ENCODE measurements at places on chromosomes 5 and 9.

DNA sequence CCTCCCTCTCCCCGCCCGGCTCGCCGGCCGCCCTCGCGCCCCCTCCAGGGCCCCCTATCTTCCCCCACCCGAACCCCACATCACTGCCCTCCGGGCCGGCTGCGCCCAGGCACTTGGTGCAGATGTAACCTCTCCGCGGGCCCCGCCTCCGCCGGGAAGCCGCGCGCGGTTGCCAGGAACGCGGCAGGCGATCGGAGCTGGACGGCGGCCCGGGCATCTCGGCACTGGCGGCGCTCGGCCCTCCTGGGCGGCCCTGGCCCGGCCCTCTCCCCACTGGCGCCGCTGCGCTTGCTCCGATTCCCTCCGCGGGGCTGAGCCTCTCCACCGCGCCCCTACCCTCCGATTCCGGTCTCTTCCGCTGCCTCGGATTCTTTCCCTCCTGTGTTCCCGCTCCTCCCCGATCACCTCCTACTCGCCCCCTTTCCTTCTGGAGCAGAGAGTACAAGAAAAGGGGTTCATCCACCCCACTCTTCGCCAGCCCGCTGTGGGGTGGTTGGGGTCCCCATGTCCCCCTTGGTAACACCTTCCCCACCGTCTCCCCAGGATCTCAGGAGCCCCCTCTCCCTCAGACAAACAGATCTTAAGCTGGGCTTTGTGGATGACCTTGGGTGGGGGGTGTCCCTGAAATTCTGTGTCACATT, 70.6 kb downstream of the C9orf50 start:
- no peak for DNase-seq

- no peak for DNase-seq
Measured at GRCh38 chr9:75391497-75391896, 303.2 kb downstream of the OSTF1 start.

DNA sequence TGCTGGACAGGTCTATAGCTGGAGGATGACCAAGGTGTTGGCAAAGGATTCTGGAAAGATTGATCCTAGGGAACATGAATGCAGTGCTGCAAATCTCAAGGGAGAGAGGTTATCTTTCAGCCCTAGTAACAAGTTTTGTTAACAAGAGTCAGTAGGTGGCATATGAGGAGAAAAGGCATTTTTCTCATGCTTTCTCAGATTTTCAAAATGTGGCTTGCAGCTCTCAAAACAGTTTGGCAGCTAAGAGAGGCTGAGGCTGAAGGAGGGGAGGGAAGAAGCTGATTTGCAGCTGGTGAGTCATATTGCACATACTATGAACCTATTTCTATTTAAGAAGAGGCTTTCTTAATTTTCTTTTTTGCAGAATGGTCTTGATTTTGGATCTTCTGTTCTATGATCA, 64.3 kb upstream of the PCA3 start:
- no peak for DNase-seq

GRCh38 chr9:122948313-122948712, 7.5 kb downstream of the RABGAP1 start:
- no peak for DNase-seq

DNA sequence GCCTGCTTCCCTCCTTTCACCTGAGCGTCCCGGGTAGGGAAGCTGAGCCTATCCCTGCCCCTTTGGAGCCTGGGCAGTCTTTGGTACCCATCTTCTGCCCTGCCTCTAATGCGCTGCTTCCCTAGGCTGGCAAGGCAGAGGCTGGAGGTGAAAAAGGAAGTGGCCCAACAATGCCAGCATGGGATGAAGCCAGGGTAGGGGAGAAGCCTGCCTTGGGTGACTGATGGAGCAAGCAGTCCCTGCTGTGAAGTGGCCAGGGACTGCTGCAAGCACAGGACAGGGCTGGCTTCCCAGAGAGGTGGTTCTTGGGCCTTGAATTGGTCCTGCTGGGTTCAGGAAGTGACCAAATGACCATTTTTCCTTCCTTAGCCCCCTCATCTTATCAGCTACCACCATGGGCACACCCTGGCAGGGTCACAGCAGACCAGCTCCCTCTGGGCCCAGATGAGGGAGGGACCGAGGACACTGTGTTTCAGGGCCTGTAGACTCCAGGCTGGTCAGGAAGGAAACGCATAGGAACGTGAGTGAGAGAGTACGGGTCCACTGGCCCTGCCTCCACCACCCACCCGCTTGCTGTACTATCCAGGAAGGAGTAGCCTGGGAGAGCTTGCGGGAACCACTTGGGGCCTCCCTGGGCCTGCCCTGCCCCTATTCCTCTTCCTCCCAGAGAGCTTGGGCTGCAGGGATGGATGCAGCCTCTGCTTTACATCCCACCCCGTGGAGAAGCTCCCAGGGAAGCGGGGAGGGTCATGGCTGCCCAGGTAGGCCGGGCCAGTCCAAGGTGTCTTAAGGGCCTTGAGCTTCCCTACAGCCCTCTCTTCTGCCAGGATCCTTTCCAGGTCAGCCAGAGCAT, 102.6 kb downstream of the DAB2IP start:
- DNase-seq: no peak

GRCh38 chr9:77901771-77902170, 129.8 kb downstream of the GNAQ start:
- DNase-seq: no peak

DNA sequence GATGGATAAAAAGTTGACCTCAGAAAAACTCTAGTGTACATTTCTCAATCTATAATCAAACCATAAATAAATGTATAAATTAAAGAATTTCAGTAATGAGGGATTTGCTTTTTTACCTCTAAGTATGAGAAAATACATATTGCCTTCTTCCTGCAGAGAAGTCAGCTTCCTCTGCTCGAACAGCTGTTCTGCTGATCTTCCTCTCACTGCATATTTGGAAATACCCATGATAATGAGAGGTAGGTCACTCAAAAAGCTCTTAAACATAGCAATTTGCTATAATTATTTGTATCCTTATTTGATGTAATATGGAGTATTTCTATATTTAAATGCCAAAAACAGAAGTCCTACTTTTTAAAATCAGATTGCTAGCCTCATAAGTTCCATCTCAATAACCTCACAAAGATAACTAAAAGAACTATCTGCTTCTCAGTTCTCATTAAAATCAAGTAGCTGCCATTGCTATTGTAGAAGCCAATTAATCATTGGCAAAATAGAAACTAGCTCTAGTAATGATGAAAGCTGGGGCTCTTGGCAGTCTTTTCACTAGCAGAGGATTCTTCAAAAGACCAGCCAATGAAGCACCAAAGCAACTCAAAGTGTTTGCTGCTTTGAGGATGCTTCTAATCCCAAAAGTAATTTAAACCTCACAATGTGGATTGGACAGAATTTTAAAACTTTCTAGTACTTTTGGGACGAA, 35.7 kb upstream of the OR13D1 start:
- no peak for DNase-seq

- no peak for DNase-seq
Measured at GRCh38 chr5:126811515-126812198, 34.7 kb downstream of the LMNB1 start.

DNA sequence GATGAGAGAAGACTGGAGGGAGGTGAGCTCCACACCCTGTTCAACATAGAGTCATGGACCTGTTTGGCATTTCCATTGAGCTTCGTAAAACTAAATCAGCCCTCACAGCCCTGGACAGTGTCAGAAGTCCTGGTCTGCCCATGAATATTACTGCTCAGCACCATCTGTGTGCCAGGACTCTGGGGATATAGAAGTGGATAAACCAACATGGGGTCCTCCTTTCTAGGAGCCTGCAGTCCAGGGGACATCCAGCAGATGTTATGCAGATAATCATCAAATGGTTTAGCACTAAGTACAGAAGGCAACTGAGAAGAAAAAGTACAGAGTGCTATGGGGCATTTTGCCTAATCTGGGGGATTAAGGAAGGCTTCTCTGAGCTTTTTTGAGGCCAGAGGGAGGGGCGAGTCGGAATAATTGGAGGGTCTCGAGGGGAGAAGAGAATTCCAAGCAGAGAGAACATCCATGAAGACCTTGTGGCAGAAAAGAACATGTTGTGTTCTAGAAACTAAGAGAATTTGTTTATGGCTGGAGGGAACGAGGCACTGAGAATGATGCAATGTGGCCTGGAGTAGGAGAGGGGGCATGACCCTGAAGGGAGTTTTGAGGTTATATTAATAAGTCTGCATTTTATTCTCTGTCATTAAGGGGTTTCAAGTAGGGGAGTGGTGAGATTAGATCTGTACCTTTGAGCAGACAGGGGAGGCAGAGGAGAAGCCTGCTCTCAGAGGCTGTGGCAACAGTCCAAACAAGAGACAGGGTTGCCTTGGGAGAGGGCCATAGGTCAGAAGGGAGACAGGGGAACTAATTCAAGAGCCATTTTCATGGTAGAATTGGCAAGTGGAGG, 63.5 kb upstream of the SLC2A8 start:
- DNase-seq: no peak

GRCh38 chr5:72280581-72281069, 39.4 kb downstream of the MRPS27 start:
- no peak for DNase-seq

GRCh38 chr9:88370346-88370745, 17.9 kb upstream of the SPIN1 start:
- DNase-seq: no peak

- DNase-seq: no peak
Measured at GRCh38 chr9:35832814-35833213, 3.8 kb downstream of the TMEM8B start.

DNA sequence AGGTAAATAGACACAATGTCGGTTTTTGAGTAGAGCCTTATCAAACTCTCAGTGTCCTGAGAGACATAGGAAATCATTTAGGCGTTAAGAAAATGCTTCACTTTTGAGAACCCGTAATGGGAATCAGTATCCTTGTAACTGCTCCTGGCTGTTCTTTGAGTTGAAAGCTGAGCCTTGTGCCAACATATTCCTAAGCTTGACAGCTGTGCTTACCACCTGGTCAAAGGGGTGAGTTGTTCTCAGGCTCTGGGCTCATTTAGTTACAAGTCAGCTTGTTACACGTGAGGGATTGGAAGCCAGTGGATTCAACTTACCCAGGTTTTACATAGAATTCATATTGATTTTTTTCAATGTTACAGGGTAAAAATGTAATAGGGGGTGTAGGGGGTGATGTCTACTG, 145.9 kb downstream of the GABRB2 start:
- DNase-seq: no peak

Measured in DMS153 (cell line).